HT-29 (cell line): ENCODE measurements at places on chromosomes 1 and 21. TPM values are rescaled to one million over a fixed set of nuclear protein-coding genes. Genes with fewer than 3 reads are reported as not detected.

The KRTAP19-3 gene
- total RNA-seq = not detected in 2 replicates

The CAMK1G gene
- not detected in 2 replicates for total RNA-seq

DNA sequence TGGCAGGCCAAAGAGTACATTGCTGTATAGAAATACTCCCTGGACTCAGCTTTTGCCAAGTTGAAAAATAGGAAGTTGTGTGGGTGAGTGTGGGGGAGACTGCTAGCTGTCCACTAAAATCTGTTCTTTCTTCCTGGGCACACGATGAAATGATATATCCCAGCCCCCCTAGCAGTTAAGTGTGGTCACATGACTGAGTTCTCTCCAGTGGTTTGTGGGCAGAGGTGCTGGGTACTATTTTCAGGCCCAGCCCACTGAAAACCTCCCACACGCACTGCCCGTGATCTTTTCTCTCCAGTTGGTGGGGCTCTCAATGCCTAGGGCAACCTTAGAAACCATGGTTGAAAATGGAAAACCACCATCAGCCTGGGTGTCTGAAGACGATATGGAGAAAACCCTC lies 119.7 kb upstream of the LMO4 start:
- DNase-seq = no peak

- no peak for DNase-seq
Measured at GRCh38 chr1:82317671-82318070, 516.9 kb downstream of the ADGRL2 start.

DNA sequence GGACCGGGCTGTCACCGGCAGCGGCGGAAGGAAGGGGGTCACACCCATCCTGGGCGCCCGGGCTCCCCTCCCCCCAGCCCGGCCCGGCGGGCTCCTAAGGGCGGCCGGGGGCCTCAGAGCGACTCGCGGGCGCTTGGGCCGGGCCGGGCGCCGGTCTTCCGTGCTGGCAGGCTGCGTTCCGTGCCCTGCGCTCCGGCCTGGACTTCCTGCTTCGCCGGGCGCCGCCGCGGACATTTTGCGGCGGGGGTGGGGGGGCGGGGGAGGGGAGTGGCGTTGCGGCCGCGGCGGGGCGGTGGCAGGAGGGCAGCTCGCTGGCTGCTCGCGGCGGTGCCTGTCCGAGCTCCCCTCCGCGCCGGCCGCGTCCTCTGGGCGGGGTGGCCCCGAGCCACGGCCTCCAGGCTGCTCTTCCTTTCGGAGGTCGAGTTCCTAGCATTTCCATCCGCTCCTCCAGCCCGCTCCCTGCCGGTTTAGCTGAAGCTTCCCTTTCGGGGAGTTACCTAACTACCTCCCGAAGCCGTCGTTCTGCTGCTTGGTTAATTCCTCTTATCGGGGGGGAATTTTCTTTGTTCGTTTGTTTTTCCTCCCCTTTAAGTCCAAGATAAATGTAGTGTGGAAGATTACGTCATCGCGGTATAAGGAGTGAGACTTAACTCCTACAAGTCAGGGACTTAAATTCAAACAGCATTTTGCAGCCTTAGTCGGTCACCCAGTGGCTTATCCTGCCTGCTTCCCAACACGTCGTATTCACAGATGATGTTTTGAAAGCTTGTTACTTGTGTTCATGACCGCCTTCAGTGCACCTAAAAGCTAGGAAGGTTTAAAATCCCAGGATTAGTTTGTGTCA lies 730 bp downstream of the CDC42 start:
- DNase-seq = peak; percentile 64

DNA sequence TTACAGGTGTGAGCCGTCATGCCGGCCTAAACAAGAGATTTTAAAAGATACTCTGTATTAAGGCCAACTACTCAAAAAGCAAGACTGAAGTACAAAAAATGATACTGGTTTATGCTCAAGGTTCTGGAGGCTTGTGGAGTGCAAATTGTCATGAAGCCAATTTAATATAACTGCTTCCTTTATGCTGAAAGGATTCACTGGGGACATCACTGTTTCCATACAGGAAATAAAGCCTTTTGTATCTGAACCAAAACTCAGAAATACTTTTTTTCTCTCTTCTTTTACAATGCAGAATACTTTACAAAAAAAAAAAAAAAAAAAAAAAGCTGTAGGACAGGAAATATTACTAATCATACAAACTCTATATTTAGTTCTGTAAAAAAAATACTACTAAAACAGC lies 55.5 kb upstream of the CNN3 start:
- no peak for DNase-seq

The IL19 gene
- total RNA-seq = not detected in 2 replicates

GRCh38 chr1:104329278-104329677 lies 579.6 kb downstream of the AMY1C start:
- no peak for DNase-seq

- DNase-seq = no peak
Measured at GRCh38 chr21:37232274-37233018, 34.7 kb downstream of the VPS26C start.

The TTC34 gene
- 0.36 and 0.39 TPM in 2 replicates for total RNA-seq

DNA sequence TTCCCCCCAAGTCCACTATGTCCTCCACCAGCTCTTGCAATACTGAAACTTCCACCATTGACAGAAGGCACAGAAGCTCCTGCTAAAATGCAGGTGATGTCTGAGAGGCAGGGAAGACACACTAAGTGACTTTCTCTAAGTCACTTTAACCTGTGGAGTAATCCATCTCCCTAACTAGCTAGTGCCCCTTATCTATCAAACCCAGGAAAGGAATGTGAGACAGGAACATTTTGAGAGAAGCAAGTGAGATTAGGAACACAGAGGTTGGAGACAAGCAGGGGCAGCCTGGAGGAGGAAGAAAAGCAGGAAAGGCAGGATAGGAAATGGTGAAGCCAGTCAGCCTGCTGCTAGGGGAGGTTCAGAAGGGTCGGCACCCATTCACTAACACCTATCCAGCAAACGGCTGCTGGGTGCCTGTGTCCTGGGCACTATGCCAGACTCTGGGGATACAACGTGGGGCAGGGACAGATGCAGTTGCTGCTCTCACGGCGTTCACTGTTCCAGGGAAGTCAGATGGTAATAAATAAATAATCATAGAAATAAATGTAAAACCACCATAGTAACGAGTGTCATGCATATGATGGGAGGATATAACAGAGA lies 7.0 kb downstream of the GPA33 start:
- peak; percentile 71 for DNase-seq

DNA sequence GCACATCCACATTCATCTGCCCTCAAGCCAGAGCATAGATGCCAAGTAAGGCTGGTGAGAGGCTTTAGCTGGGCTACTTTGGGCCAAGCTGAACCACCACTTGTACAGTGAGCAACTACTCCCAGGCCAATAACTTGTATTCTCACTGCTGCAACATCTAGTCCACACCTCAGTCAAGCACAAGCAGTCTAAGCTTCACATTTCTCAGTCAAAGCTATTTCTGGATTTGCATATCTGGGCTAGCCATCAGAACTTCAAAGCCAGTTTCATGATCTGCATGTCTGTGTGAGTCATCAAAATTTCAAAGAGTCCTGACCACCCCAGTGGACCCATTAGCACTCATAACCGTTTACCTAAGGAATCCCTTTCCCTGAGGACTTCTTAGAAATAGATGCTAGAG lies 77.7 kb upstream of the DIRAS3 start:
- DNase-seq = peak; percentile 44
